NCI-H446 (cell line): ENCODE measurements at places on chromosomes 16 and 17.
A peak's percentile ranks its signal among the peaks of the same experiment; 100 is the strongest.

- DNase-seq, result no peak
Measured at GRCh38 chr16:49478107-49478506, 104.5 kb downstream of the C16orf78 start.

GRCh38 chr16:82137822-82138167 lies 32.2 kb downstream of the MPHOSPH6 start:
- DNase-seq, result no peak

DNA sequence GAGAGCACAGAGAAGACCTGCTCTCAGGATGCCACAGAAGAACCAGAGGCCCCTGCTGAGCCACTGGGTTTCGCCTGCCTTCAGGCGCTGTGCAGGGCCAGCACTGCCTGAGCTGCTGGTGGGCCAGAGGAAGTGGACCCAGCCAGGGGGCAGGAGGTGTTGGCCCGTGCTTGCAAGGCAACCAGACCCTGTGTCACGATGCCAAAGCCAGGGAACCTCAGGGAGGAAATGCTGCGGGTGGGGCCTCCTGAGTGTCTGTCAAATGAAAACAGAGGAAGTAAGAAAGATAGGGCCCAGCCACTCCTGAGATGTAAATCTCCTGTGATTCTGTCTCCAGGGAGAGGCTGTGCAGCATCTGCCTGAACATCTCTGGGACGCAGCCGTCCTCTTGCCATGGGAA lies 58.1 kb upstream of the ADORA2B start:
- DNase-seq, result no peak

- DNase-seq, result no peak
Measured at GRCh38 chr17:82371333-82372248, at the start of gene UTS2R. Gene UTS2R (plus strand): TSS chr17:82371765. CDS start chr17:82374325, 2,560 bp downstream.

- DNase-seq, result no peak
Measured at GRCh38 chr17:3771140-3771539, 29.8 kb downstream of the ITGAE start.

DNA sequence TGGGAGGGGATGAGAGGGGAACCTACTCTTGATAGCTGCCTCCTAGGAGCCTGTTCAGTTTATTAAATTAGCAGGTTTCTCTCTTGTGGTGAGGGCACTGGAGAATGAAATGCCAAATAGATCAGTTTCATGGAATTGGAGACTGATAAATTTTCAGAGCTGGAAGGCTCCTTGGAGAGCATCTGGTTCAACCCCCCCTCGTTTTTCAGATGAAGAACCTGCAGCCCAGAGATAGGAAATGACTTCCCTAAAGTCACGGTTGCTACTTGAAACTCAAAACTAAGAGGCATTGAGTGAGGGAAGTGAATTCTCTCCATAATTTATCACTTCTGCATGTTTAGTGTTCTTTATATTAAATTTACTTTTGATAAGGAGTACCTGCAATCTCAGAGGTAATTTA lies 366.0 kb upstream of the CCL2 start:
- DNase-seq, result no peak

DNA sequence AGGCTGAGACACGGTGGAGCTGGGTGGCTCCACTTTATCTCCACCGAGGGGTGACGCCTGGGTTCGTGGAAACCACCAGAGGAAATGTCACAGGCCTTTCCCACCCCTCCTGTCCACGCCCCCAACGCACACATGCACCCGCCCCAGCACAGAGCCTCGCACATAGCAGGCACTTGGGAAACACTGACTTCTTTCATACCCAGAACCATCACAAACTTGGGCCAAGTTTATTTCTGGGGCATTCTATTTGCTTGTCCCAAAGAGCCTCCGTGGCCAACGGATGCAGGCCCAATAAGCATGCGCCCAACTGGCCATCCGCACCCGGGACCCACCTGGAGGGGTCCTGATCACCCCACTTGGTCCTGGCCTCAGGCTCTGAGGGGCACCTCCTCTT lies 3.3 kb downstream of the BCAR1 start:
- no peak for DNase-seq

GRCh38 chr16:21277045-21277926 lies 804 bp downstream of the CRYM start:
- no peak for DNase-seq

DNA sequence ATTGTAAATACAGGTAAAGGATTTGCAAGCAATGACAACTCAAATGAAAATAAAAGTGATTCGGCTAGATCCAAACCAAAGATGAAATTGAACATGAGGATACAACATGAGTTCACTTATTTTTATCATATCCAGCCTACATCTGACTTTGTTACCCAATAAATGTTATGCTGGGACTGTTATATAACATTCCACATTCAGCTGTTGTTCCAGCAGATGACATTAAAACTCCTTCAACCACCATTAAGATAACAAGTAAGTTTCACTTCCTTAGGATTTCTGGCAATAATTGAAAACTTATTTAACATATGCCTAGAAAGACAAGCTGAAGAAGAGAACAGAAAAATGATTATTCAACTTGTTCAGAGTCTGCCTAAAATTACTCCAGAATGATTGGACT lies 729.4 kb downstream of the CDH11 start:
- DNase-seq, result no peak

DNA sequence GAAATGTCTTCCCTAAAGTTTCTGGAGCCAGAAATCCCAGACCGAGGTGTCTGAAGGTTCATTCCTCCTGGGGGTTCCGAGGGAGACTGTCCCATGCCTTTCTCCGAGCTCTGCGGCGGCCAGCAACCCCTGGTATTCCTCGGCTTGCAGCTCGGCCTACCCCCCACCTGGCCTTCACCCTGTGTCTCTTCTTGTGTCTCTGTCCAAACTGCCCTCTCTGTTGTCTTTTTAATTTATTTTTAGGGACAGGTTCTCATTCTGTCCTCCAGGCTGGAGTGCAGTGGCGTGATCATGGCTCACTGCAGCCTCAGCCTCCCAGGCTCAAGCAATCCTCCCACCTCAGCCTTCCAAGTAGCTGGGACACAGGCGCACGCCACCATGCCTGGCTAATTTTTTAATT lies 211.7 kb downstream of the SEC14L1 start:
- no peak for DNase-seq

GRCh38 chr17:42673885-42674754 lies 2.7 kb downstream of the PLEKHH3 start:
- DNase-seq, result no peak

GRCh38 chr16:46920402-46921068 lies 36.4 kb downstream of the GPT2 start:
- no peak for DNase-seq

GRCh38 chr16:22353191-22353919 lies 21.1 kb downstream of the CDR2 start:
- no peak for DNase-seq

GRCh38 chr16:89261691-89262563 lies 44.4 kb downstream of the ZNF778 start:
- no peak for DNase-seq

- no peak for DNase-seq
Measured at GRCh38 chr17:46171939-46172338, 21.3 kb downstream of the KANSL1 start.

- no peak for DNase-seq
Measured at GRCh38 chr16:28218109-28218508, 6.3 kb upstream of the XPO6 start.

DNA sequence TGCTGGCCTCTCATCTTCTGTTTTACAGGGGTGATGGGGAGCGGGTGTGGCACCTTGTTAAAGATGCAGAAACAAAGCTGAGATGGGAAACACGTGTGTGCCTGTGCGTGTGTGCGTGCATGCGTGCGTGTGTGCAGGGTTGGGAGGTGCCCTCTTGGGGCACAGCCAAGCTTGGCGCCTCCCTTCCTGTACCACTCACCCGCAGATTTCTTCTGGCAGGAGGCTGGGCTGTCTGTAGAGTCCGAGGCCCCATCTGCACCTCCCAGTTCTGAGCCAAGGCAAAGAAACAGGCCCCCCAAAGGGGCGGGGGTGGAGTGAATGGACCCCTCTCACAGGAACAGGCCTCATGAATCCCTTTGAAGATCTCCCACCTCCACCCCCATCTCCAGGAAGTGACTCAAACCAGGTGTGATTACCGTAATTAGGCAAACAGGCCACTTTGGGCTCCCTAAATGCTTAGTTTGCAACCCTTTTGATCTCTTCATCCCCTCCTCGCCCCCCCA lies 20.9 kb downstream of the TNS4 start:
- no peak for DNase-seq

DNA sequence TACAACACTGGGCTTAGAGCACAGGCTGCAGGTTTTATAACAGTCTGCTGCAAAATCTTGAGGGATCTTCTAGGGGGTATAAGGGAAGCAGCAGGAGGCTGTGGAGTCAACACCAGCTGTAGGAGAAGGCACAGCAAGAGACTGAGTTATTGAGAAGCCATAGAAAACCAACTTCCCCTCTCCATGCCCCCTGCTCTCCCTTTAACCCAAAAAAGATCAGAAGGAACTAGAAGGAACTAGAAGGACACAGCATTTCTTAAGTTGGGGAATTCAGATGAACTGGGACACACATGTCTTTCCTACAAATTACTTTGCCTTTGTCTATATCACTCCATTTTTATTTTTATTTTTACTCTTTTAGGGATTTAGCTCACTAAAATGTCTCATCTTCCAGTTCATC lies 6.2 kb upstream of the CCL18 start:
- DNase-seq, result no peak

DNA sequence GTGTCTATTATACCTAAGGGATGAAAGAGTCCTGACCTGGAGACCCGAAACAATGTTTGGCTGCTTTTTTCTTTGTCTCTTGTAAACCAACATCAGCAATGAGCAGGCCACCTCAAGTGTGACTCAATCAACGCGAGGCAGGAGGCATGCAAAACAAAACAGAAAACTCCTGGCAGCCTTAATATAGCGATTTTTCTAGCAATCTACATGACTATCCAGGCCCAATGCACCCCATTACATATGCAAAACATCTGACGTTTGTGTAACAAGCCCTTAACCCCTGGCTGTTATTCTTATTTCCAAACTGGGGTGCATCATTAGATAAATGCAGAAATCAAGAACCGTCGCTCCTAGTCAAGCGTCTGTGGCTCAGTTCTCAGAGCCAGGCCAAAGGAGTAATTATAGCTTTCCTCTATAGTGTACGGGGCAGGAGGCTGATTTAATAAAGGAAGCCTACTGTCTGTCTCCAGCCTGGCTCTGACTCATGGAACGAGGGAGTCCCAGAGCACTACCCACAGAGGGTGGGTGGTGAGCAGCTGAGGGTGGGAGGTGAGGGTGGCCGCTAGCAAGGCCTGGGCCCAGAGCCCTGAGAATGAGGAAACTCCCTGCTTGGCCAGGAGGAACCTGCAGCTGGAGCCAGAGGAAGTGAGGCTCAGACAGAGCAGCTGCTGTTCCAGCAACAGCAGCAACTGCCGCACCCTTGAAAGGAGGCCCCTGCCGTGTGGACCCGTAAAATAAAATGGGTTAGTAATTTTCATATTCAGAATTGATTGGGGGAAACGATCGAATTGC lies 43.9 kb downstream of the CHD9 start:
- peak; percentile 20 for DNase-seq

GRCh38 chr17:71792966-71793365 lies 327.9 kb upstream of the SOX9 start:
- DNase-seq, result no peak

DNA sequence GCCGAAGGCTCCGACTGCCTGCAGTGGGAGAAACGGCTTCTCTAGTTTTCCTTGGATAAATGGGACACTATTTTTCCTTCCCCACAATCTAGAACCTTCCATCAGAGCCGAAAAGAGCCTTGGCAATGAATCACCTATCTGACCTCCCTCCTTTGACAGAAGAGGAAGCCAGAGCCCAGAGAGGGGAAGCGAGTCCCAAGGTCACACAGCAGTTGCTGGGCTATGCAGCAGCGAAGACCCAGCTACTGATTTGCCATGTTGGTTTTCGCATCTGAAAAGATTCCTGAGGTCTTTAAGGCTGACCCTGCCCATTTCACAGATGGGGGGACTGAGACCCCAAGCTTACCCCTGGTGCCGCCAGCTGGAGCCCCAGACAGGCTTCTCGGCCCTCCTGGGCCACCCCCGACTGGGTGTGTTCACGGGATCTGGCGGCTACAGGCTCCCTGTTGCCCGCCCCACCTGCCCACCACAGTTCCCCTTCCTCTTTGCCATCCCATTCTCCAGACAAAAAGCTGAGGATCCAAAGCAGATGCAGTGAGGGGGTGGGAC lies 45.9 kb downstream of the RAI1 start:
- no peak for DNase-seq

GRCh38 chr17:27091043-27091497 lies 202.8 kb upstream of the WSB1 start:
- DNase-seq, result no peak

- DNase-seq, result no peak
Measured at GRCh38 chr17:80593181-80593580, 48.5 kb downstream of the RPTOR start.

DNA sequence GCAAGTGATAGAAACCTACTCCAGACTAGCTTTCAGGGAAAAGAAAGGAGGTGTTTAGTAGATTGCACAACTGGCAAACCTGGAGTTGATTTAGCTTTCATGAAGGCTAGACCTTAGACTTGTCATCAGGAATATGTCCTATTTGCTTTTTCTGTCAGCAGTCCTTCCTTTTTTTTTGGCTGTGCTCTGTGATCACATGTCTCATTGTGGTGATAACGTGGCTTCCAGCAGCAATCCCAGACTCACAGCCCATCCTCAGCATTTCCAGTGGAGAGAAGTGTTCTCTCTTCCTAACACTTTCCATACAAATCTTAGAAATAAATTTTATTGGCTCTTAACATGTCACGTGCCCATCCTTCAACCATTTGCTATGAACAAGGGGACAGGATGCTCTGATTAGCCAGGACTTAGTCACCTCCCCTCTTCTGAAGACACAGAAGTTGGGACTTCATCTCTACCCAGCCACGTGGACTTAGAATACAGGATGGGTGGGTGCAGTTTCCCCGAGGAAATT lies 74.7 kb downstream of the CDH13 start:
- DNase-seq, result no peak

- no peak for DNase-seq
Measured at GRCh38 chr17:31845291-31845690, 13.8 kb downstream of the COPRS start.

DNA sequence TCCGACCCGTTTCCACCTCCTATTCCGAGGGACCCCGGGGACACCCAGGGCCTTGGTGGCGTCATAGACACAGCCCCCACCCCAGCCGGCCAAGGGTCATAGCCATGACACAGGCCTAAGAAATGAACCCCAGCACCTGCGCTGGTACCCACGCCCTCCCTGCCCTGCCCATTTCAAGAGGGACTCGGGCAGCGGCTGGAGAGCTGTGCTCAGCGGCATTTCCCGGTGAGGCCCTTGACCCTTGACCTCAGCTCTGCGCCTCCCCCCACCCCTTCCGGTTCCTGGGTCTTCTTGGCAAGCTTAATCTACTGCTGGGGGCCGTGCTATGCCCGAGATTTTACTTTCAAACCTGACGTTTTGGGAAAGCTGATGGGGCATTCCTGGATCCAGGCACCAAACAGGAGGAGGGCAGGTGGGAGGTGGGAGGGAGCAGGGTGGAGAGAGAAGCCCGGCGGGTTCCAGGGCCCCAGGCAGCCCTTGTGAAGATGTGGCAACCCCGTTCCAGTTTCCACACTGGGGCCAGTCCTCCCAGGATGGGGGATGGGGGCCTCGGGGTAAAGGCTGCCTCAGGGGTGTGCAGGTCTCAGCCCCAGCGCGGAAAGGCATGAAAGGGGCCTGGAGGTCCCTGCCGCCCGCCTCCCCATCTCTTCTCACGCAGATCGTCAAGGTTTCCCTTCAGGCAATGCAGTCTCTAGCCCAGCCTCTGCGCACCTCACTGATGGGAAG lies at the start of gene SLC22A31:
SLC22A31 (minus strand) TSS at position 414 of the 726 bp plus-strand sequence; CDS start at position 378, 36 bp downstream.
- no peak for DNase-seq
